CD4-positive, alpha-beta T cell (primary cell): ENCODE measurements at places on chromosomes 13 and 19.
A peak's percentile ranks its signal among the peaks of the same experiment; 100 is the strongest.

GRCh38 chr13:100522618-100523309 is 65.8 kb downstream of the GGACT start:
- no peak overlapping the region for H3K4me3 ChIP-seq
- peaks cover 13% of the 10 kb centered on the region for H3K4me1 ChIP-seq
- no peak for DNase-seq
- H3K27me3 ChIP-seq: no peaks in the 10 kb centered on the region

DNA sequence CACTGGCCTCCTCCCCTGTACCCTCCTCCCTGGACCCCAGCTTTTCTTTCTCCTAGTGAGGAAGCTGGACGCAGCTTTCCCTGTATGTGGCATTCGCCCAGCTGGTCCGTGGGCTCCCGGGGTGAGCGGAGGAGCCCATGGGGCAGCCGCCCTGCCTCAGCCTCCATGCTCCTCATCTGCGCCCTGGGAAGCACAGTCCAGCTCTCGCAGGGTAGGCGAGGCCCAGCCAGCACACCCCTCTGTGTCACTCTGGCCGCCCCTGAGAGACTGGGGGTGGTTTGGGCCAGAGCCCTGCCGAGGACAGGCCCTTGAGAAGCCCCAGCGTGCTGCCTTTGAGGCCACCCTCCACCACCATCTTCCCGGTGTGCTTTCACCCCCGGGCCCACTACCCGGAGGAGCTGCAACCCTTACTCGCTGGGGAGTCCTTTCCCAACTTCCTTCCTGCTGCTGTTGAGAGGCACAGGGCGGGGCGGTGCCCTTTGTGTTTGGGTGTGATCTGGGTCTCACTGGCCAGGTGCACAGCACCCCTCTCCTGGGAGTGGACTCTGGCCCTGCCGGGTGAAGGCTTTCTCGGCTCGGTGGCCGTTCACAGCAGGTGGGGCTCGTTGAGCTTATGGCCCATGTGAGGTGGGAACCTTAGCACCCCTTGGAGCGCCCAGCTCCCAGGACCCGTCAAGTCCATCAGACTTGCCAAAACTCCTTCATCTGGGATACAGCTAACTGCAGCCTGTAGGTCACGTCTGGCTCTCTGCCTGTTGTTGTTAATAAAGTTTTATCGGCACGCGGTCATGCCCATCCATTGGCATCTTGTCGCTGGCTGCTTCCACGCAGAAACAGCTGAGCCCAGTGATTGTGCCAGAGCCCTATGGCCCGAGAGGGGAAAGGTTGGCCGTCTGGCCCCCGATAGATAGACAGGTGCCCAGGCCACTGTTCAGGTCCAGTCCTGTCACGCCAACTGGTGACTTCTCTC is 3.2 kb downstream of the NCLN start:
- H3K36me3 ChIP-seq: peaks cover 28% of the 10 kb centered on the region
- peaks cover 69% of the 10 kb centered on the region for H3K4me1 ChIP-seq
- no peak for DNase-seq
- H3K27ac ChIP-seq: no peak overlapping the region
- no peaks in the 10 kb centered on the region for H3K27me3 ChIP-seq

DNA sequence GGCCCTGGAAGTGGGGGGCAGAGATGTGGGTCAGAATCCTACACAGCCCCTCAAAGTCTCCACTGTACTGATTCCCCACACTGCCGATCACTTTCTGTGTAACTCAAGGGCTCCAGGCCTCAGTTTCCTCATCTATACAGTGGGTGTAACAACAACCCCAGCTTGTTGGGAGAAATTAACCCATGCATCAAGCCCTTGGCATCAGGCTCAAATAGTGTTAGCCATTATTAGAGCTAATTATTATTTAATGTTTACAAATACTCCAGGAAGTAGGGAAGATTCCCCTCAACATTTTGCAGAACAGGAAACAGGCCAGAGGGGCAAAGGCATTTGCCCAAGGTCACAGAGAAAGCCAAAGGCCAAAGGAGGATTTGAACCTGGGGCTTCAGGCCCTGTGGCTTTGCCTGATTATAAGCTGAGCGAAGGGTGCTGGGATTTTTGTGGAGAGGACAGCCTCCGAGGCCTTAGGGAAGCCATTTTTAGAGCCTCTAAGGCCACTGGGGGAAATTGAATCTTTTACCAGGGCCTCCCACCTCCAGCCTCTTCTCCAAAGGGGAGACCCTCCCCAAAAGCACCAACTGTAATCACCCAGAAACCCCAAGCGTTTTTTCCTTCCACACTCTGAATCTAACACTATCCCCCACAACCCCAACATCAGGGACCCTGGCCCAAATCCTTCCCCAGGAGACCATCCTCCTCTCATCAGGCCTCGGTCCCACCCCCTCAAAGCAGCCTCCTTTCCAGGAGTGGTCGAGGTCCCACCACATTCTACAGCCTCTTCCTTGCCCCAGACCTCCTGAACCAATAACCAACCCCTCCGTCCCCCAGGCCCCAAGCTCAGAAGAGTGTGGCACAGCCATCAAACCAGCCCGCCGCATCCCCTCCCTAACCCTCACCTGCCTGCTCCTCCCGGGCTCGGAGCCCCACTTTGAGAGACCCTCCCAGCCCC is 1.1 kb downstream of the FKBP8 start:
- no peaks in the 10 kb centered on the region for H3K27me3 ChIP-seq
- peak overlapping the region; percentile 65 for H3K27ac ChIP-seq
- peaks cover 28% of the 10 kb centered on the region for H3K4me1 ChIP-seq
- peaks cover 37% of the 10 kb centered on the region for H3K36me3 ChIP-seq

DNA sequence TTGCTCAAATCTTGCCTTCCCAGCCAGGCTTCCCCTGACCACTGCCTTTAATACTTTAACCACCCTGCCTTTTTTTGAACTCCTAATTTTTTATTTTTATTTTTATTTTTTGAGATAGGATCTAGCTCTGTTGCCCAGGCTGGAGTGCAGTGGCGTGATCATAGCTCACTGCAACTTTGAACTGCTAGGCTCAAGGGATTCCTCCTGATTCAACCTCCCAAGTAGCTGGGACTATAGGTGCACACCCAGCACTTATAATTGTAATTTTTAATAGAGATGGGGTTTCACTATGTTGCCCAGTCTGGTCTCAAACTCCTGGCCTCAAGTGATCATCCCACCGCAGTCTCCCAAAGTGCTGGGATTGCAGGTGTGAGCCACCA is 21.7 kb upstream of the FBXO27 start:
- H3K4me3 ChIP-seq: no peak overlapping the region
- peaks cover 6% of the 10 kb centered on the region for H3K4me1 ChIP-seq
- DNase-seq: no peak
- H3K36me3 ChIP-seq: no peaks in the 10 kb centered on the region
- no peaks in the 10 kb centered on the region for H3K27me3 ChIP-seq

DNA sequence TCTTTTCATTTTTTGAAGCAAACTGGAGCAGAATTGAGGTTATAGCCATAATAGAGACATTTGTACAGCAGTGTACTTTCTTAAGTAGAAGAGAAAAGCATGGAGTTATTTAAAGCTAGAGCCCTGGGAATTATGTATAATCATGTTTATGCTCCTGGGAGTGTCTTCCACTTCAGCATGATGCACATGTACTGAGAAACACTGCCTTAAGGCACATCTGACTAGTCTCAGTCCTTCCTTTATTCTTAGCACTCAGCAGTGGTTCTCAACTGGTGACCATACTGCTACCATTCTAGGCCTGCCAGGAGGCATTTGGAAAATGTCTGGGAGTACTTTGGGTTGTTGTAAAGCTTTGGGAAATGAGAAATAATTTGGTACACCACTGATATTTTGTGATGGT is 45.8 kb downstream of the VWA8 start:
- peaks cover 4% of the 10 kb centered on the region for H3K36me3 ChIP-seq
- no peaks in the 10 kb centered on the region for H3K27me3 ChIP-seq
- no peak overlapping the region for H3K27ac ChIP-seq
- peaks cover 10% of the 10 kb centered on the region for H3K4me1 ChIP-seq
- no peak for DNase-seq

- H3K27me3 ChIP-seq: no peaks in the 10 kb centered on the region
- H3K4me3 ChIP-seq: peak overlapping the region; percentile 65
Observed at GRCh38 chr19:42269478-42270345, 660 bp downstream of the CIC start.

- peak overlapping the region; percentile 80 for H3K4me3 ChIP-seq
- no peaks in the 10 kb centered on the region for H3K36me3 ChIP-seq
- H3K27ac ChIP-seq: peak overlapping the region; percentile 76
Observed at GRCh38 chr13:39037410-39037879, 444 bp downstream of the PROSER1 start.

GRCh38 chr13:98846986-98847385 is 94.5 kb upstream of the SLC15A1 start:
- no peaks in the 10 kb centered on the region for H3K4me1 ChIP-seq
- peaks cover 51% of the 10 kb centered on the region for H3K36me3 ChIP-seq
- H3K4me3 ChIP-seq: no peak overlapping the region
- no peak for DNase-seq
- no peak overlapping the region for H3K27ac ChIP-seq

- H3K36me3 ChIP-seq: peaks cover 11% of the 10 kb centered on the region
- H3K4me3 ChIP-seq: no peak overlapping the region
- DNase-seq: no peak
Observed at GRCh38 chr19:39819786-39820185, 14.2 kb downstream of the DYRK1B start.

GRCh38 chr19:49331616-49332055 is 3.6 kb upstream of the CD37 start:
- DNase-seq: peak; percentile 45
- H3K4me1 ChIP-seq: peaks cover 63% of the 10 kb centered on the region
- H3K27me3 ChIP-seq: no peaks in the 10 kb centered on the region

DNA sequence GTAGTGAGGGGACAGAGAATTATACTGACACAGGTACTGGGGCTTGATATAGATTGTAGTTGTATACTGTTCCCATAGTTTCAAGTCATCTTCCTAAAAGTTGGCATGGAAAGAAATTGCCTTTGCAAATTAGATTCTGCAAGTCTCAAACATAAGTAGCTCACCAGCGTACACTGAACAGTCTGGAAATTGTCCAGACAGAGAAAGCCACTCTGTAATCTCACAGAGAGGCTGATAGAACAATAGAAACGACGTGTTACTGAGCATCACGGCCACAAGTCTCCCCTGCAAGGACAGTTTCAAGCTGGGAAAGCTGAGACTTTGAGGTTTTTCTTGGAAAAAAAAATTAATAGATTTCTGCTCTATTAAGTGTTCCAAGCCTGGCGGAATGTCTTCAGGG is 228.6 kb downstream of the DNAJC15 start:
- no peak for DNase-seq
- H3K27ac ChIP-seq: no peak overlapping the region
- no peaks in the 10 kb centered on the region for H3K27me3 ChIP-seq
- H3K36me3 ChIP-seq: no peaks in the 10 kb centered on the region

GRCh38 chr13:98004107-98004506 is 50.6 kb downstream of the IPO5 start:
- no peak overlapping the region for H3K4me3 ChIP-seq
- H3K27ac ChIP-seq: no peak overlapping the region
- peaks cover 80% of the 10 kb centered on the region for H3K36me3 ChIP-seq
- no peak for DNase-seq
- no peaks in the 10 kb centered on the region for H3K4me1 ChIP-seq
- no peaks in the 10 kb centered on the region for H3K27me3 ChIP-seq

DNA sequence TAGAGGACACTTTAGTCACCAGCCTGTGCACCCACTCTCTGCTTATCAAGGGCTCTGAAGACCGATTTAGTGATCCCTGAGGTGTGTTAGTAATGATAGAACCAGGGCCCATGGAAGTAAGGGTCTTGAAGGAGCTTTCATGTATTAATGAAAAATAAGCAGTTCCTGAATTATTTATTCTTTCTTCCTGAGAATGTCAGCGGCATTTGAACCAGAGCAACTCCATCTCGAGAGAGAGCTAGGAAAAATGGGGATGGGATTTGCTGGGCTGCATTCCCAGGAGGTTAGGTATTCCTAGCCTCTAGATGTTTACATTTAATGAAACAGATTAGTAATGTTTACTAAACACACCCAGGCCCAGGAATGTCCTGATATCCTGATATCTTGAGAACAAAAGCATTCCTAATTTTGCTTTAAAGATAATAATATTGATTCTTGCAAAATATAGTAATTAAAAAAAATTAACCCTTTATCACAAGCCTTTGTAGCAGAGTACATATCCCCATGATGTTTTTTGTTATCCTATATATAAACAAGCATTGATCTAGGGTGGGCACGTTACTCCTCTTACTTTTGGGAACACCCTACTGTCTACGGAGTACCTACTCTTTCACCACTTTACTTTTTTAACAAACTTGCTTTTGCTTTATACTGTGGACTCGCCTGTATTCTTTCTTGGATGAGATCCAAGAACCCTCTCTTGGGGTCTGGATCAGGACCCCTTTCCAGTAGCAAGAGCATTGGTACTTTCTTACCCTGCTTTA is 63.1 kb downstream of the COG3 start:
- H3K27me3 ChIP-seq: no peaks in the 10 kb centered on the region
- H3K4me3 ChIP-seq: no peak overlapping the region
- H3K4me1 ChIP-seq: no peaks in the 10 kb centered on the region
- no peak for DNase-seq
- peaks cover 85% of the 10 kb centered on the region for H3K36me3 ChIP-seq

- H3K36me3 ChIP-seq: no peaks in the 10 kb centered on the region
- H3K27ac ChIP-seq: no peak overlapping the region
- H3K27me3 ChIP-seq: no peaks in the 10 kb centered on the region
- H3K4me3 ChIP-seq: no peak overlapping the region
- no peak for DNase-seq
Observed at GRCh38 chr13:68690567-68690966, 1417.1 kb upstream of the ATXN8OS start.

DNA sequence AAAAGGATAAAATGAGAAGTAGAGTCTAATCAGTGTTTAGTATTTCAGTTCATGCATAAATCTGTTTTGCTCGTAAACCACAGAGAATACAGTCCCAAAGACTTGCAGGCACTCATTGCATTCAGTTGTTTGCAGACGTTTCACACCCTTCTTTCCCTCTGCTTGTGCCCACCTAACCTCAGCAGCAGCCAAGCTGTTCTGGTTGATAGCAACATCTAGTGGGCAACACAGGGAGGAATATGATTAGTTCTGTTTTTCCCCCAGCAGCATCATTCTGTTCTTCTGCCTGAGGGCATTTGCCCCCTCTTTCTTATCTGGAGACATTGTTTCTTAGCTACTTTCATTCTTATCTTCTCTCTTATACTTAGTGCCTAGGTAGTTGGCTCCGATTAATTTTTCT is 135.6 kb downstream of the PAN3 start:
- no peak overlapping the region for H3K4me3 ChIP-seq
- no peaks in the 10 kb centered on the region for H3K27me3 ChIP-seq
- no peaks in the 10 kb centered on the region for H3K4me1 ChIP-seq
- peaks cover 62% of the 10 kb centered on the region for H3K36me3 ChIP-seq
- no peak overlapping the region for H3K27ac ChIP-seq

DNA sequence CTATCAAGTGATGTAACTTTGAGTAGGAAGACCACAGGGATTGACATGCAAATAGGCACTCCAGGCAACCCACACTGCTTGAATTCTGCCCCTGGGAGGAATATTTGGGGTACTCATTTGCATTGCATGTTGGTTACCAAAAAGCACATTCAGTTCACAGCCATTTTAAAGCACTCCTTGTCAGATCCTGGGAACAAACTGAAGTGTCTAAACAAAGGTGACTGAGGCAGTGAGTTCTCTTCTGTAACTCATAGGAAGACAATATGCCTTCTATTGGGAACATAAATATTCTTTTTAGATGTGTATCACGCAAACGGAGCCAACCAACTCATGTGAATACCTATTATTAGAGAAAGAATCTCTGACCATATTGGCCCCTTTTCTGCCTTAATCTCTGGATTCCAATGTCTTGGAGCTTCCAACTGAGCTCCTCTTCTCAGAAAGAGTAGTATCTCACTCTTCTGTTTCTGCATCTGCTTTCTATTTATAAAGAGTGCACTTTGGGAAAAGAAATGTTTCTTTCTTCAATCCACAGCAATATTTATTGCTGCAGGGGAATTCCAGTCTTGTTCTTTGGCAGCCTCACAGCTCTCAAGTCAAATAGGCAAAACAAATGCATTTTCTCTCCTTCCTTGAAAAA is 125.7 kb upstream of the NBEA start:
- no peak overlapping the region for H3K27ac ChIP-seq
- DNase-seq: no peak
- H3K4me1 ChIP-seq: no peaks in the 10 kb centered on the region
- H3K4me3 ChIP-seq: no peak overlapping the region
- no peaks in the 10 kb centered on the region for H3K36me3 ChIP-seq
